ENCODE measurements at places on chromosomes 4 and X.

DNA sequence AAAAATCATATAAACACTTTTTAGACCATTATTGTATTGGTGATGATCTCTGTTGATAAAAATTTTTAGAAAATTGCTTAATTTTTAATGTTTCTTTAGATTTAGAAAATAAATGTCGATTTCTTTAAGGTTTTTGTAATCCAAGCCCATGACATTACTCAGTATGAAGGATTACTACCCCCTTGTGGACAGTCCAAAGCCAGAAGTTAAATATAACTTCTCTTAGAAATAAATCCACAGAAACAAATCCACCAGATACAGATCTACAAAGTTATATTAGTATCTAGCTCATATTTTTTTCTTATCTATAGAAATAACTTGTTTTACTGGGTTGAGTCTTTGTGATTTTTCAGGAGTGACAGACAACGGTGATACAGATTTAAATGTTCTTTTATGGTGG is 18.9 kb downstream of the TIFA start:
- no peak for DNase-seq

- no peak for DNase-seq
These were observed 85.4 kb downstream of the GPRIN3 start for GRCh38 chr4:89222170-89222569.

DNA sequence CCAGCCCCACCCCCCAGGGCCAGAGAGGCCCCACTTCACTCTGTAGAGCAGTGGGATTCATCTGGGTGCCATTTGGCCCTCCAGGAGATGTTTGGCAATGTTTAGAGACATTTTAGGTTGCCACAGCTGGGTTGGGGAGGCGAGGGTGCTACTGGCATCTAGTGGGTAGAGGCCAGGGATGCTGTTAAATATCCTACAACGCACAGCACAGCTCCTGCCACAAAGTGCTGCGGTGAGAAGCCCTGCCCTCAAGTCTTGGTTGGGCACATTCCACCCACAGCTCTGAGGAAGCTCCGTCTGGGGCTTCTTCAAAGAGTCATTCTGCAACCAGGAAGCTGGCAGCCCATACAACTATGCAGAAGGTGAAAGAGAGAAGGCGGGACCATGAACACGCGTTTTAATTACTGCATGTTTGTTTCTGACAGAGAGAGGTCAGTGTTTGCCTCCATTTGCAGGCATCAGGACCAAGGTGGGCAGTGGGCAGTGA is 48.1 kb upstream of the FAM9C start:
- DNase-seq, result peak; percentile 60

GRCh38 chr4:161949946-161950725 is 213.7 kb downstream of the FSTL5 start:
- DNase-seq, result no peak

DNA sequence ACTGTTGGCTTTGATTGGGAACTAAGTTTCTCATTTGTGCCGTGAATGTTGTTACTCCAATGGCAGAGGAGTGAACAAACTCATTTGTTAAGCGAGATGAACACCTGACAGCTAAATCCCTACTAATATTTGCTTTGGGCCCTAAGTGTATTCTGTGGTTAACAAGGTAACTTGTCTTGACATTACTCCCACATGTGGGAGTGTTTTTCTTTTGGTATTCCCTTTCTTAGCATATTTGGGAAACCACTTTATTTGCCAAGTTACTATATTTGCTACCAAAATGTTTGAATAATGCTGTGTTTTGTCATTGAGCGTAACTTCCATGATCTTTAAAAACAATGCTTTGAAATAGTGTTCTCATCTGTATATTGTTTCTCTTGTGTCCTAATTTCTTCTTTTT is 82.5 kb downstream of the ARHGAP10 start:
- DNase-seq, result no peak

- no peak for DNase-seq
These were observed 33.1 kb downstream of the FTHL17 start for GRCh38 chrX:31038575-31039326.

- no peak for DNase-seq
These were observed 236.6 kb downstream of the TMA16 start for GRCh38 chr4:163731071-163731470.

GRCh38 chr4:67084783-67085182 is 460.5 kb downstream of the CENPC start:
- DNase-seq, result no peak

DNA sequence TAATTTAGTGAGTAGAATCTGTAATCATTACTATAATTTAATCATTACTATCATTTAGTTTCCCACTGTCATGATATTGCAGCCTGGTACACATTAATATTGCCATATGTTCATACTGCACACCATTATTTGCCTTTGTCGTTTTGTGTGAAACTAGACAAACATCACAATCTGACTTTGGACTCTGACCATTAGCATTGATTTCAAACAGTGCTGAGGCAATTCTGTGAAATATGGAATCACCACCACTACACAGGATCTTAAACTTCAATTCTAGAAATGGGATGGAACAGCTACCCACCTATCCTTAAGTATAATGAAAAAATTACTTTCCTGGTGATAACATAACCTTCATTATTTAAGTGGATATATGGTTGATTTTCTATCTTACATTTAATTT is 98.3 kb downstream of the SORBS2 start:
- no peak for DNase-seq

DNA sequence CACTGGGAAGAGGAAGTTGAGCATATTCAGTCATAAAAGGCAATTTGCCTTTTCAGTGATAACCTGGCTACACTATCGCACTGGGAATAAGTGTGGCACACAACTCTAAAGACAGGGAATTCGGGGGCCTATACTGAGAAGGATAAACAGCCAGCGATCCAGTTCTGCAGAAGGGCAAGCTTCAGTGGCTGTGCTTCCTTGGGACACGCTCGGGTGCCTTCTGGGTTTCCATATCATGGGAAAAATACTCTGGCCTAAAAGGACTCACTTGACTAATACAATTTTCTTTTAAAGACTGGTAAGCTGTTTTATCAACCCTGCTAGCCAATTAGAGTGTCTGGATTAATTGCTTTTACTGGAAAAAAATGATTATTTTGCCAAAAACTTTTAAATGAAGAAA is 58.5 kb downstream of the TENM3 start:
- no peak for DNase-seq

DNA sequence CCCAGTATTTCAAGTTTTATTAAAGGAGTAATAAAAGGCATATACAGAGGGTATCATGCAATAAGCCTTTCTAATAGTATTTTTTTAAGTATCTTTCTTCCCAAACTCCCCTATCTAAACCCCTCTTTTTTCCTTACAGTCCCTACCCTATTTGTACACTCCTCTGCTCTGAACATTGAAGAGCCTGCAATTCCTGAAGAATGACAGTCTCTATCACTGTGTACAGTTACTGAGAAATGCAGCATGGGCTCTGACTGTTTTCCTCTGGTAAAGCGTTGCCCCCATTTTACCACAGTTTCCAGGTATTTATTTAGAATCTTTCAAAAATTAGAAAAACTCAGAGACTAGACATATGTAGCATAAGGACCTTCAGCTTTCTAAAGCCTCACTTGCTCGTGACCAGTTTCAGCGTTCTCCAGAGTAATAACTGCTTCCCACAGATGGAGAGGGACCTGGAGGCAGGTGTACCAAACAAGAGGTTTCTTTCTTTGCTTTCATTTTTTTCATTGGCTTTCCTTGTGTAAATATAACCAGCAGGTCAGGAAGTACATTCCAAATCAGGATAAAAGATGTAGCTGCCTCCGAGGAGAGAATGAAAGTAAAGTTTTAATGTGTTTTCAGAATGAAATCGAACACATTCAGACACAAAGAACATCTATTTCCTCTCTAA is 230.8 kb downstream of the CFAP299 start:
- DNase-seq, result no peak

- DNase-seq, result no peak
These were observed 45.6 kb downstream of the GPC3 start for GRCh38 chrX:133939655-133940302.

GRCh38 chr4:159540038-159540437 is 437.2 kb downstream of the RAPGEF2 start:
- DNase-seq, result no peak

- DNase-seq, result no peak
These were observed 675.1 kb downstream of the GRXCR1 start for GRCh38 chr4:43567644-43568043.

DNA sequence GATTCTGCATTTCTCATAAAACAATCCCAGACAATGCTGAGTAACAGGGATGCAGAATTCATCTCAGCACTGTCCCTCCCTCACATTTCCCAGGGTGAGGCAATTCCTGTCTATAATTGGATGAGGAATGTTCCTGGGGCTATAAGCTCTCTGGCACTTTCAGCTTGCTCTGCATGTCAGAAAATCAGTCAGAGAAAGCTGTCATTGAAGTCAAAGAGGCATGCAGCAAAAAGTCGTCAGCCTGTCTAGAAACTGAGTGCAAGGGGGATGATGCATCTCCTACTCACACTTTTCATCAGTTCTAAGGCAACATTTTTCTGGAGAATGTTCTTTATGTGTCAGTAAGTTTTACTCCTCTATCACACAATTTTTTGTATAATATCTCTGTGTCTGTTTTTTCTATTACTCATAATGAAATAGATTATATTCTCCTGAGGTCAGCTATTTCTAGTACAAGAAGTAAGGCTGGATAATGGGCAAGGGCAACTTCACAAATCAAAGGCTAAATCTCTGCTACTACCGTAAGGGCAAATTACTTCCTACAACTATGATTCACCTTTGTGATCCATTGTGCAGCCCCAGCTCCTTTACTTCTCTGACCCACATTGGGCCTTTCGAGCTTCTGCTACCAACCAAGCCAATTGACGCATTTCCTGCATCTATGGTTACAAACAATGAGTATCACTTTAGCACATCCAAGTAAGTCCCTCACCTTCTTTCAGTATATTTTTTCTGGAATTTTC is 56.0 kb downstream of the TASL start:
- no peak for DNase-seq

DNA sequence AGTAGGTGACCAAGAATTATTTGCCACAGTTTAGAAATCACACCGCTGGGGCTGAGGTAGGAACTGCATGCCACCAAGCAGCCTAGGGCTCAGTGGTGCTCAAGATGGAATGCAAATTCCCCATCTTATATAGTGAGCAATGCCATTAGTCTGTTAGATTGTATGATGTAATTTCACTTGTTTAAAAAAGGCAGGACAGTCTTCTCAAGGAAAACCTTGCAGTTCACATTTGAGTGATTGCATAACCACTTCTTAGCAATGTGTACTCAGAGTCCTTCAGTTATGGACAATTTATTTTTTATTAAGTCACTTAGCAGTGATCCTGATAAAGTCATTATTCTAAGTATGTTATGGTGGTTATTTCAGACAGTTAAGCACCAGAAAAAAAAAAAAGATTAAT is 142.9 kb upstream of the SFRP2 start:
- no peak for DNase-seq

- no peak for DNase-seq
These were observed 609.3 kb downstream of the FSTL5 start for GRCh38 chr4:161554372-161554990.

DNA sequence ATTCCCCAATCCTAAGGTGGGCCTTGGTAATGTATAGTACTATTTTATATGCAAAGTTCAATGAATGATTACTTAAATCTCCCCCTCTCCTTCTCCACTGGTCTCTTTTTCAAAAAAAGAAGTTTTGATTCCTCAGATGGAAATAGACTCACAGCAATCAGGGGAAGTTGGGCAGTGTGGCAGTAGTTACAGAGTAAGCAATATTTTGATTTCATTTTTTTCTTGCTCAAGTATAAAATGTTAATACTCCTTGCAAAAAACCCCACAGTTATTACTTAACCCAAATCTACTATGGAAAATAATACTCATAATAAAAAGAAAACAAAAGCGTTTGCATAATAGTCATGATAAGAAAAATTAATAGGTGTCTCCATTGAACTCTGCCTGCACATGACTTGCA is 56.9 kb upstream of the CXCL8 start:
- DNase-seq, result no peak

DNA sequence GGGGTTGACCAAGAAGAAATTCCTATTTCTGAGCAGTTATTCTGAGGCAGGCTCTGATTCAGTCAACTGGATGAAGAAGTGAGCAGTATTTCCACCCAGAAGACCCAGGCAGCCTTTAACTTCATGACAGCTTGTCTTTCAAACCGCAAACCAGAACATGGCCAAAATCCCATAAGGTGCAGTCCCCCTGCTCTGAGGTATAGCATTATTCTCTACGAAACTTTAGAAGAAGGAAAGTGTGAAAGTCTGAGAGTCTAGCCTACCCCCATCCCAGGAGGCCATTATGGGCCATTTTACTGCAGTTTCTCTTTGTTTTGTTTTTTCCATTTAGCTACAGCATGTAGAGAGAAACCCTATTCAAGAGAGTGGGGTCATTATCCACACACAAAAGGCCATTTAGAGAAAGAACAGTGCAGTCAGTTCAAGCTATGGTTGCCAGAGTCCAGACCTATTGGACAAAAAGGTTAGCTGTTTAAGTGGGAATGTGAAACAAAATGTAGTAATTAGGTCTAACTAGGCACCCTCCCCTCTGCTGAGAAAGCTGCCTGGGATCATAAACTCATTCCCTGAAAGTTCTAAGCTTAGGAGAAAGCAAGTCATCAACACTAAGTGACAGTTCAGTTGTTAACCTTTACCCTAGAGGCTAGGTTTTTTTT is 52.1 kb upstream of the RASGEF1B start:
- DNase-seq, result no peak

DNA sequence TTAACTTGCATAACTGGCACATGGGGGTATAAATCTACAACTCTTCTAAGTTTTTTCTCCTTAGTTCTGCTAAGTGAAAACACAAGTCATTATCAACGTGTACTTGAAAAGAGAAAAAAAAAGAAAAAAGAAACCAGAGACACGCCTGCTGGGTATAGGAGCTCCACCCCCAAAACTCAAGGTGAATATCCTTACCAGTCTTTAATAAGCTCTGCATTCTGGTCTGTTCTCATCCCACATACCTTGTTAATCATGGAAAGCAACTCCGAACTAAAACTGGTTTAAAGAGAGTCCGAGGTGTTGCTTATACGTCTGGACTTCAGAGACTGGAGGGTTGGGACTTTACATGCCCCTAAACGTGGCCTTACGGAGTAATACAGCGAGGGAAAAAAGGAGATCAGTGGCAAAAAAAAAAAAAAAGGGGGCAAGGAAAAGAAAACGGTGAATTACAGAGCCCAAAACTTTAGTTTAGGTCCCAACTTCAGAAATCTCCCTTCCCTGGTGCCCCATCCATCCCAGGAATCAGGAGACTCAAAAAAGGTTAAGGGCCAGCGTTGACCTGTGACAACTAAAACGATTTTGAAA is 1.0 kb downstream of the PGRMC2 start:
- DNase-seq, result no peak

Data from activated T-helper 9 cell treated with anti-CD3 and anti-CD28 coated beads, Interleukin-2, amount 50 U/mL, for 16 hours (primary cell).